ENCODE measurements at places on chromosomes 6 and 20.

GRCh38 chr20:48928832-48929725 is 7.6 kb downstream of the ARFGEF2 start:
- no peak overlapping the region for H3K4me3 ChIP-seq
- no peaks in the 10 kb centered on the region for H3K36me3 ChIP-seq

DNA sequence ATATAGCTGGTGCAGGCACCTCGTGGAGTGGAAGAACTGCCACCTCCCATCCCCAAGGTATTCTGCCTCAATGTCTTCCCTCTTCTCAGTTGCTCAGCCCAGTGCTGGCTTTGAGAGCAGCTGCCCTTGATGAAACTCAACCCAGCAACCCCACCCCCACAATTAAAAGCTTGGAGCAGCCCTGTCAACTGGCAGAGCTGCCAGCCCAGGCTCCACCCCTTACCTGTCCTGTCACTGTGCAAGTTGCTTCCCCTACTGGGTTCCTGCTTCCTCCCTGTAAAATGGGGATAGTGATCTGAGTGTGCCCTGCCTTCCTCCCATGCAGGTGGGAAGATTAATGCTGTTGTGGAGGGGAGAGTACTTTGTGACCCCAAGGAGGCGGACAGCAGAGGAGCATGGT is 4.5 kb downstream of the TMEM63B start:
- peak overlapping the region; percentile 40 for H3K27ac ChIP-seq
- DNase-seq = no peak
- peaks cover 4% of the 10 kb centered on the region for H3K36me3 ChIP-seq
- H3K27me3 ChIP-seq = no peaks in the 10 kb centered on the region
- peaks cover 51% of the 10 kb centered on the region for H3K4me1 ChIP-seq

GRCh38 chr6:89434954-89435353 is 2.0 kb downstream of the ANKRD6 start:
- no peak overlapping the region for H3K4me3 ChIP-seq
- H3K27me3 ChIP-seq = no peaks in the 10 kb centered on the region

GRCh38 chr6:53431704-53432103 is 83.0 kb upstream of the ELOVL5 start:
- H3K4me1 ChIP-seq = peaks cover 10% of the 10 kb centered on the region
- H3K4me3 ChIP-seq = no peak overlapping the region
- DNase-seq = no peak
- H3K36me3 ChIP-seq = no peaks in the 10 kb centered on the region
- no peak overlapping the region for H3K27ac ChIP-seq
- no peaks in the 10 kb centered on the region for H3K27me3 ChIP-seq

- no peak overlapping the region for H3K27ac ChIP-seq
- H3K36me3 ChIP-seq = no peaks in the 10 kb centered on the region
- H3K27me3 ChIP-seq = no peaks in the 10 kb centered on the region
- H3K4me3 ChIP-seq = no peak overlapping the region
- DNase-seq = no peak
These were observed 43.4 kb downstream of the QKI start for GRCh38 chr6:163457637-163458561.

GRCh38 chr6:148557796-148558321 is 189.0 kb upstream of the UST start:
- no peak for DNase-seq
- no peaks in the 10 kb centered on the region for H3K36me3 ChIP-seq
- no peak overlapping the region for H3K27ac ChIP-seq
- H3K27me3 ChIP-seq = no peaks in the 10 kb centered on the region
- no peak overlapping the region for H3K4me3 ChIP-seq

DNA sequence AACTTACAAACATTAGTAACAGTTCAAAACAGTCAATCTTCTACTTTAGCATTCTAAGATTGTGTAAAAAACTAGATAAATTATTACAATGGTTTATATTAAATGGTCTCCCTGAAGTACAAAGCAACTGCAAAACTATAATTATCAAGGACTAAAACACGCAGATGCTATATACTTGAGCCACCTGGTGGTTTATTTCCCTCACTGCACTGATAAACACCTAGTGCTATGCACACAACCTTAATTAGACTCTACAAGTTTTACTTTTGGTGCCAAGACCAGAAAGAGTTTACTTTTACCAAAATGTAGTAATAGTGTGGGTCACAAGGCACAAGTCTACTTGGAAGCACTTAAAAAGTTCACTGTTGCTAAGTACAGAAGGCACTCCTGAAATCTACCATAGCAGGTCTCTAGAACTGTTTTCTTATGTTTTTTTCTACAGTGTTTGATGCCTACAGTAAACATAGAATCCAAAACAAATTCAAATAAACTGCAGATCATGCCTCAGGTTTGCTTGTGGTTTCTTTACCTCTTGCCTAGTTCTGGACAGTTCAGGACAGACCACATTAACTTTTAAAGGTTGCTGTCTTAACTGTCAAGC is 49.2 kb downstream of the GMDS start:
- H3K4me3 ChIP-seq = no peak overlapping the region
- no peaks in the 10 kb centered on the region for H3K36me3 ChIP-seq
- no peaks in the 10 kb centered on the region for H3K4me1 ChIP-seq
- H3K27ac ChIP-seq = no peak overlapping the region
- no peak for DNase-seq

GRCh38 chr20:50412069-50412468 is 98.1 kb upstream of the PTPN1 start:
- no peak overlapping the region for H3K27ac ChIP-seq
- H3K4me1 ChIP-seq = peaks cover 22% of the 10 kb centered on the region
- no peak overlapping the region for H3K4me3 ChIP-seq
- H3K27me3 ChIP-seq = no peaks in the 10 kb centered on the region

DNA sequence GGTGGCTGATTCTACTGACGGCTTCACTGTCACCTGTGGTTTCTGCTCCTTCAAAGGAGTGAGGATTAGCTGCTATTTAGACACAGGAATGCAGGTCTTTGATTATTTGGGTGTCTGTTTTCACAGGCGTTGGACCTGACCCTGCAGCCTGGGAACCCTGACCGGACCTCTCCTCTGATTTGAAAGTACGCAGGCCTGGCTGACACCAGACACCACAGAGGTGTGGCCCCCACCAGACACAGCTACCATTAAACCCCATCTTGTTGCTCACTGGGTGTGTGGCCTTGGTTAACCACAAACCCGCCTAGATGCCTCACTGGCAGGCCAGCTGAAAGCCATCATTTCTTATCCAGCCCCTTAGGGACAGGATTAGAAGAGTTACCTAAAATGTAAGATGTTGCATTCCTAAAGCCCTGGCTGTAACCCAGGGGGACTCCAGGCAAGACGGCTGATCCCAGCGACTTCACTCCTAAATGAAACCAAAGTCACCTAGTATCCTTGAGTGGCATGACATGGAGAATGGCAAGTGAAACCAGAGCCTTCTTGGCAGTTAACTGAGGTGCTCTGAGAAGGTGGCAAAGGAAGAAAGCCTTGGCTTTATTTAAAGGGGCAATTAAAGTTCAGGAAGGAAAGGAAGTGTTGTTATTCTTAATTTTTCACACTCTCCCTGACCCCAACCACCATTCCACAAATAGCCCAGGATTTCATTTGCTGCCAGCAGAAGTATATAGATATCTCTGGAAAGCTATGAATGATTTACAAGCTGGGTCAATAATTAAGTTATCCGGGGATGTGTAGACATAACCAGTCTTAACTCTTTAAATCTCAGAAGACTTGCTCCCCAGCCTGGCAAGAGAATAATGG is 169.9 kb downstream of the QRSL1 start:
- H3K27ac ChIP-seq = peak overlapping the region; percentile 53
- H3K4me1 ChIP-seq = peaks cover 19% of the 10 kb centered on the region
- H3K36me3 ChIP-seq = no peaks in the 10 kb centered on the region
- no peak for DNase-seq
- no peaks in the 10 kb centered on the region for H3K27me3 ChIP-seq

GRCh38 chr6:140130074-140130473 is 755.6 kb upstream of the CITED2 start:
- no peak overlapping the region for H3K27ac ChIP-seq
- no peaks in the 10 kb centered on the region for H3K36me3 ChIP-seq
- H3K4me1 ChIP-seq = no peaks in the 10 kb centered on the region
- no peak overlapping the region for H3K4me3 ChIP-seq
- H3K27me3 ChIP-seq = no peaks in the 10 kb centered on the region

DNA sequence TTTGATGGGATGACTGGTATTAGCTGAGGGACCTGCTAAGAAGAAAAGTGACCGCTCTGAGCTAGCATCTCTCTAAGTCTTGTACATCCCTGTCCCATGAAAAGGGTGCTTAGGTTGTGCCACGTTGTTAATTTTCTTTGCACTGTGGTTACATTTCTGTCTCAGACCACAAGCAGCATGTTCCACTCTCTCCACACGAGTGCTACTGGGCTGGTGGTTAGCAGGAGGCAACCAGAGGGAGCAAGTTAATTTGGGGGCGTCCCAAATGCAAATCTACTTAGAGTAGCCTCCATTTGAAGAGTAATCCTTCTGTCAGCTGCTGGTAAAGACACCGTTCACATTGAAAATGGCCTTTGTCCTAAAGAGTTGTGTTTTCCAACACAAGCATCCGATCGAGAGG is 3.4 kb upstream of the SCML4 start:
- no peak overlapping the region for H3K27ac ChIP-seq
- H3K4me1 ChIP-seq = no peaks in the 10 kb centered on the region
- H3K36me3 ChIP-seq = no peaks in the 10 kb centered on the region
- peaks cover 22% of the 10 kb centered on the region for H3K27me3 ChIP-seq
- DNase-seq = no peak

- H3K27me3 ChIP-seq = no peaks in the 10 kb centered on the region
- no peaks in the 10 kb centered on the region for H3K4me1 ChIP-seq
- no peak overlapping the region for H3K4me3 ChIP-seq
These were observed 11.8 kb downstream of the ENPP1 start for GRCh38 chr6:131819572-131820124.

- H3K4me3 ChIP-seq = peak overlapping the region; percentile 33
- no peaks in the 10 kb centered on the region for H3K36me3 ChIP-seq
- no peaks in the 10 kb centered on the region for H3K4me1 ChIP-seq
- DNase-seq = no peak
These were observed 350.9 kb upstream of the HSF2 start for GRCh38 chr6:122048570-122048969.

- H3K4me1 ChIP-seq = peaks cover 3% of the 10 kb centered on the region
- no peaks in the 10 kb centered on the region for H3K36me3 ChIP-seq
- DNase-seq = no peak
- no peak overlapping the region for H3K4me3 ChIP-seq
- H3K27ac ChIP-seq = no peak overlapping the region
These were observed 626.1 kb upstream of the ID4 start for GRCh38 chr6:19210849-19211590.

GRCh38 chr6:38566295-38567030 is 73.3 kb downstream of the BTBD9 start:
- no peak overlapping the region for H3K27ac ChIP-seq
- H3K36me3 ChIP-seq = no peaks in the 10 kb centered on the region
- no peak for DNase-seq
- peaks cover 4% of the 10 kb centered on the region for H3K4me1 ChIP-seq
- H3K4me3 ChIP-seq = no peak overlapping the region

DNA sequence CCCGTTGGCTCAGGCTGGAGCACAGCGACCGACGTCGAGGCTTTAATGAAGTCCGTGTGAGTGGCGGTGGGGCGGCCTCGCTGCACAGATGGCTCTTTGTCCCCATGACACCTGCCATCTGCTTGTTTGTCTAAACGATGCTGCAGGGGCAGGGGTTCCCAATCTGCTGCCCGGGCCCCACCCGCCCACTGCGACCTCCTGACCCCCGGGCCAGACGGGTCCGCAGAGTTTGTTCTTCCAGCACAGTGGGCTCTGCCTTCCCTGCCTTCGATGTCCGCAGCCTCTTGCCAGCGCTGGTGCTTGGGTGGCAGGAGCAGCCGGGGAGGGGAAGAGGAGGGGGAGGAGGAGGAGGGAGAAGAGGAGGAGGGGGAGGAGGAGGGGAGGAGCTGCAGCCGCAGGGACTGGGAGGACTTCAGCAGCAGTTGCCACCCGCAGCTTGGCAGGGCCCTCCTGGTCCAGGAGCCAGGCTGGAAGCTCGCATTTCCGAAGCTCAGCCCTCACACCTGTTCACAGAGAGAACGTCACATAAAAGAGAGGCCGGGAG is 210.0 kb downstream of the DLL1 start:
- DNase-seq = no peak
- H3K36me3 ChIP-seq = no peaks in the 10 kb centered on the region
- H3K27ac ChIP-seq = no peak overlapping the region
- H3K4me3 ChIP-seq = no peak overlapping the region

DNA sequence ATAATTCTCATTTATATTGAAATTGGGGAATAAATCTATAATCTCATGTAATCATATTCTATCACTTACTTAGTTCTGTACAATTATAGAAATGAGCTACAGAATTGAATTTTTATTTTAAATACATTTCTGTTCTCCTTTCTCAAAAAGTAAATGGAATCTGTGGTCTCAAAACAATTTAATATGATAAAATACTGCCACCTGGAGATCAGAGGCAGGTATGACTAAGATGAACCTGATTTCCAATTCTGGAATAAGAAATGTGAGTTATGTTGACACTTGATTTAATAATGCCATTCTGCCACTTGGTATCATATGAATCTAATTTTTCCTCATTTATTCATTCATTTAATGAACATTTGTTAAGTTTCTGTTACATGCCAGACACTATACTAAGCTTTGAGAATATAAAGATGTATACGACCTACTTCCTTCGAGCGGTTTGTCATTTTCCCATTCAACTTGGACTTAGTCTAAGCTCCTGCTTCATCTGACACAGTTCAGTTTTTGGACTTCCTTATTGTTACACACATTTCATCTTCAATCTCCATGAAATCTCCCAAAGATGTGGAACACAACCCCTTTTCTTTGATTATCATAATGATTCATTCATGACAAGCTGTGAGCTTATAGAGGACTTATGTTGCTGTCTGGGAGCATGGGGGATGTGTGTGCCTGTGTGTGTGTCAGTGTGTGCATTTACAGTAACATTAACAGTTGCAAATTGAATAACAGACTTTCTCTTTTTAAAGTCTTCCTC is 7.5 kb upstream of the CCDC28A start:
- H3K27ac ChIP-seq = no peak overlapping the region
- no peaks in the 10 kb centered on the region for H3K36me3 ChIP-seq
- DNase-seq = no peak
- no peaks in the 10 kb centered on the region for H3K4me1 ChIP-seq
- H3K27me3 ChIP-seq = no peaks in the 10 kb centered on the region
- H3K4me3 ChIP-seq = no peak overlapping the region

- H3K4me3 ChIP-seq = no peak overlapping the region
- DNase-seq = no peak
- peak overlapping the region; percentile 90 for H3K27ac ChIP-seq
These were observed 2.6 kb downstream of the CTSZ start for GRCh38 chr20:59004493-59004762.

DNA sequence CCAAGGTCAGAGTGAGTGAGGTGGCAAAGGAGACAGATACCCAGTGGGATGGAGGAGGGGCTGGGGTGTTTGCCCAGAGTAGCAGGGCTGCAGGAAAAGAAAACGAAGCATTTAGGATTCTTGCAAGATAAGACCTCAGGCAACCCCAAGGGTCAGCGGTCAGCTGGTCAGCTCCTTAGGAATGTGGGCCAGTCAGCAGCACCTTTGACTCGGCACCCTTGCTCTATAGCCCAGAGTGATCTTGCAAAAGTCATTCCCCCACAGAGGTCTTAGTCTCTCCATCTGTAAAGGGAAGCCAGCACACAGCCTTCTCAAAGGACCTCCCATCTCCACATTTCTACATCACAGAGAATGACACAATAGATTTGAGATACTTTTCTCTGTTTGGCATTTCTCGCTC is 56.7 kb downstream of the VEGFA start:
- H3K27ac ChIP-seq = no peak overlapping the region
- H3K4me3 ChIP-seq = no peak overlapping the region
- no peak for DNase-seq
- no peaks in the 10 kb centered on the region for H3K4me1 ChIP-seq
- no peaks in the 10 kb centered on the region for H3K27me3 ChIP-seq
